Natural killer cell (primary cell): ENCODE measurements at places on chromosomes 4 and X. TPM values are rescaled to one million over a fixed set of nuclear protein-coding genes. Genes with fewer than 3 reads are reported as not detected.

GRCh38 chrX:12149670-12150407 is 11.6 kb downstream of the FRMPD4 start:
- no peak for DNase-seq

DNA sequence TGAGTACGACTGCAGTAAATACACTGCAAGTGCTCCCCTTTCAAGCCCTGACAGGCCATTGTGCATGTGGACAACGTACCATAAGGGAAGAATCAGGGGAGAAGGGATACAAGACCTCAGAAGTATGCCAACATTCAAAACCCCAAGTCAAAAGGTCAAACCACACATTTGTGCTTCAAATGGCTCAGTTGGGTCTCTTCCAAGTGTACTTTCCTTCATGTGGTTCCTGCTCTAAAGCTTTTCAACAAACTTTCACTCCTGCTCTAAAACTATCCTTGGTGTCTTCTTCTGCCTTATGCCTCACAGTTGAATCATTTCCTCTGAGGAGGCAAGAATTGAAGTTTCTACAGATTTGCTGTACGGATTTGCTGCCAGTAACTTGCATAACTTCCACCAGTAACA is 305.7 kb upstream of the SLIT2 start:
- DNase-seq = no peak

Gene SERPINA7
- total RNA-seq = not detected

GRCh38 chr4:139973015-139973414 is 181.0 kb downstream of the MAML3 start:
- DNase-seq = no peak

Gene UCHL1
- not detected for total RNA-seq

- no peak for DNase-seq
Observed at GRCh38 chrX:6660567-6661264, 125.8 kb upstream of the VCX3A start.

GRCh38 chrX:53266914-53267313 is 14.5 kb downstream of the IQSEC2 start:
- no peak for DNase-seq

GRCh38 chr4:22552812-22553211 is 36.9 kb upstream of the ADGRA3 start:
- no peak for DNase-seq

Gene TEC
- 4.7 TPM for total RNA-seq

DNA sequence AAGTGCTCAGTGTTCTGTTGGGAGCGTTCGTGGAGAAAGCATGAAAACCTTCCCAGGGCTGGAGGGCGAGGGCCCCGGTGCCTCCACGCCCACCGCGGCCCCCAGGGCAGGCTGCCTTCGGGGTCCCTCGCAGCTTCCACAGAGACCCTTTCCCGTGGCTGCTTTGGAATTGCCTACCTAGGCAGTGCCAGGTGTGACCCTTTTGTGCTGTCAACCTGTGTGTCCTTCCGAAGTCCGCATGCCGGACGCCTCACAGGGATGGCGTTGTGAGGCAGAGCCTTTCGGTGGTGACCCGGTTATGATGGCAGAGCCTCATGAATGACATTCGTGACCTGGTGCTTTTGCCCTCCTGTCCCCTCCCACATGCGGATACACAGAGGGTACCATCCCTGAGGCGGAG is 17.4 kb downstream of the TMEM175 start:
- no peak for DNase-seq

- DNase-seq = no peak
Observed at GRCh38 chr4:155974996-155975395, 21.3 kb upstream of the CTSO start.

DNA sequence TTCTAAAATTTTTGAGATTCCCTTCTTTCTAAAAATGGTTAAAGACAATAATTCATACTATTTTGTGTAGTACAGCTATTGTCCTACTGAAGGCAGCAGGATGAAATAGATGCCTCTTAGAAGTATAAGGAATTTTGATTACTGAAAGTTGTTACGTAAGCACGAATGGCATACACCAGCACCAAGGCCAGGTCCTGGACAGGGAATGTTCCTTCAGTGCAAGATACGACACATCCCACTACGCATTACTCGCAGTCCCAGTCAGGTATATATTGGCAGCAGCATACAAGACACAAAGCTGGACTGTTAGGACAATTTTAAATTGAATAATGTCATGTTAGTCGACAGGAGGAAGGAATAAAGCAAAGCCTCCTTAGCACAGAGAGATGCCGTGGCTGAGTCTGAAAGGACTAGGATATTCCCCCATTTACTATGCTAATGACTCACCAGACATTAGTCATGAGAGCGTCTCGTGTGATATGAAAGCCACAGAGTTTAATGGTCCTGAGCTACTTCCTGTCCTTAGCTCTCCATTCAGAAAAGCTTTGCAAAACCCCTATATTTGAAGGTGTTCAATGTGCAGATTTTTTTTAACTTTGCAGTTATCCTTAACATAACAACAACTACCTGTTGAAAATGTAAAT is 504.3 kb downstream of the FAM133A start:
- DNase-seq = no peak

Gene SMIM31
- not detected for total RNA-seq

GRCh38 chr4:31573554-31573953 is 853.4 kb downstream of the PCDH7 start:
- no peak for DNase-seq

DNA sequence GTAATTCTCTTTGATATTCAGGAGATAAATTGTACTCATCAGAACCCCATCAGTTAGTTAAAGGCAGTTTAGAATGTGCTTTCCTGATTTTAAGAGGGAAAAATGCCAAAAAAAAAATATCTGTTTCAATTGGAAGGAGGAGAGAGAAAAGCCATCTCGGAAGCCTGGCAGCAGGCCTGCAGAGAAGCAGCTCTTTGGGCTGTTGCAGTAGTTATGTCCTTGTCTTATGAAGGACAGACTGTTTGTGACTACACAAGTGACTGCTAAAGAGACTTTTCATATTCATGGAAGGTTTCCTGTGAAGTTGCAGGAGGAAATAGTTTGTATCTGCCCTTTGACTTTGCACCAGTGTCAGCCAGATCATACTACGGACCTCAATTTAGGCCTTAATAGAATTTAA is 88.8 kb downstream of the DCLK2 start:
- DNase-seq = no peak

- no peak for DNase-seq
Observed at GRCh38 chr4:165971446-165971845, 98.4 kb downstream of the TLL1 start.

Gene SPP1
- total RNA-seq = not detected

Gene SLC26A1
- total RNA-seq = 0.19 TPM

DNA sequence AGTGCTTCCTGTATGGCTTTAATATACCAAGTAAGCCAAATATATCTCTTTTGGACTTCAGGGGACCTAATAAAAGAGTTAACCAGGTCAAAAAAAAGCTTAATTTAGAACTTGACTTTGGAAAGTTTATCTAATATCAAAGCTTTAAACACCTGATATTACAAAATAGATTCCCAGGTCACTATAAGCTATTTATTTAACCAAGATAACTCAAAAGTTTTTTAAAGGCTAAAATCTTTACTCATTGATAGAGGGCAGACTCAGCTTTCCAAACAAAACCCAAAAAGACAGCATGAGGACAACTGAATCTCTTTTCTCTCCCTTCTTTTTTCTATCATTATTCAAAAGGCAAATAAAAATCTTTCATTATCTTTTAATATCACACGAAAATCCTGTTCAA is 19.5 kb downstream of the NUDT11 start:
- no peak for DNase-seq

DNA sequence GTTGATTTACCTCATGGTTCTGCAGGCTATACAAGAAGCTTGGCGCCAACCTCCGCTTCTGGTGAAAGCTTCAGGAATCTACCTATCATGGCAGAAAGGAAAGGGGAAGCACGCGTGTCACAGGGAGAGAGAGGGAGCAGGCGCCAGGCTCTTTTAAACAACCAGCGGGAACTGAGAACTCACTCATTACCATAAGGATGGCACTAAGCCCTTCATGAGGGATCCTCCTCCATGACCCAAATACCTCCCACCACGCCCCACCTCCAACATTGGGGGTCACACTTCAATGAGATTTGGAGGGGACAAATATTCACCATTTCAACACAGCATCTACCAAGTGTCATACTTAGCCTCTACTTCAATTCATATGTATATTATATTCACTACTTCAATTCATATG is 18.8 kb upstream of the TBC1D8B start:
- no peak for DNase-seq

GRCh38 chrX:136395271-136395670 is 92.5 kb upstream of the BRS3 start:
- no peak for DNase-seq

Gene BGN
- total RNA-seq = not detected
